Left cardiac atrium (tissue), 4 donors: ENCODE measurements at places on chromosomes 12 and 14. TPM values are rescaled to one million over a fixed set of nuclear protein-coding genes. Genes with fewer than 3 reads are reported as not detected.

Gene KLRD1
- total RNA-seq, result 2.4 TPM

Gene GALNT6
- total RNA-seq, result 3.6 TPM

Gene CLIP1
- 101 TPM for total RNA-seq

Gene CKAP4
- total RNA-seq, result 36.2 TPM

Gene ITPK1
- 99.9 TPM for total RNA-seq

Gene ACOT6
- total RNA-seq, result not detected

Gene FGF23
- not detected for total RNA-seq

Gene NR1H4
- total RNA-seq, result not detected
